CD4-positive, alpha-beta T cell treated with Interferon alpha-2 for 1 hour (primary cell): ENCODE measurements at places on chromosomes 7 and 10.

DNA sequence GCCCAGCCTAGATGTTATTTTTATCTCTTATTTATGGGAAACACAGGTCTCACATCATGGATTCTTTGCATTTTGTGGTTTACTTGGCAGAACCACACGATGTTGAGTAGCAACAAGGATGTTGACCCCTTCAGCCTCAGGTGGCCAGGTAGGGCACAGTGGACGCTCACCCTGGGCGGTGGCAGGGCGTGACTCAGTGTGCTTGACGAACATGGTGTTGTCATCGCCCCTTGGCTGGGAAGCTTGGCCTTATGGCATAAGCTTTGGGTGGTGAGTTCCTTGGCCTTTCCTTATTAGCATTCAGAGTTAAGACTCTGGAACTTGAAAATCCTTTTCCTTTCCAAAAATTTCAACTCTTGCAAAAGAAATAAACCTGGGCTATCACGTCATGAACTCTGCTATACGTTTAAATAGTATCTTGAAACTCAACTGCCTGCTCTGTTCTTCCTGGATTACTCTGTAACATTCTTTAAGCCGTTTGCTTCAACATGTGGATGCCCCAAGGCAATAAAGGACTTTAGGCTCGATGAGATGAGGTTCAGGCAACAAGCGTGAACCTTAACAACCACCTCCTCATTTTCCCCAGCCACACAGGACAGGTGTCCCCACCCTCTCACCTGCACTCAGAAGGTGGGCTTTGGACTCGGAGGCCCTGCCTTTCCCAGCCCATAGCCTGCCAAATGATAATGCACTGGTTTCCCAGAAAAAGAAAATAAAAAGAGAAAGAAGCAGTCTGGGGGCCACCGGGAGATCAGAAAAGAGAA lies 22.5 kb upstream of the ECHDC3 start:
- no peak for DNase-seq

DNA sequence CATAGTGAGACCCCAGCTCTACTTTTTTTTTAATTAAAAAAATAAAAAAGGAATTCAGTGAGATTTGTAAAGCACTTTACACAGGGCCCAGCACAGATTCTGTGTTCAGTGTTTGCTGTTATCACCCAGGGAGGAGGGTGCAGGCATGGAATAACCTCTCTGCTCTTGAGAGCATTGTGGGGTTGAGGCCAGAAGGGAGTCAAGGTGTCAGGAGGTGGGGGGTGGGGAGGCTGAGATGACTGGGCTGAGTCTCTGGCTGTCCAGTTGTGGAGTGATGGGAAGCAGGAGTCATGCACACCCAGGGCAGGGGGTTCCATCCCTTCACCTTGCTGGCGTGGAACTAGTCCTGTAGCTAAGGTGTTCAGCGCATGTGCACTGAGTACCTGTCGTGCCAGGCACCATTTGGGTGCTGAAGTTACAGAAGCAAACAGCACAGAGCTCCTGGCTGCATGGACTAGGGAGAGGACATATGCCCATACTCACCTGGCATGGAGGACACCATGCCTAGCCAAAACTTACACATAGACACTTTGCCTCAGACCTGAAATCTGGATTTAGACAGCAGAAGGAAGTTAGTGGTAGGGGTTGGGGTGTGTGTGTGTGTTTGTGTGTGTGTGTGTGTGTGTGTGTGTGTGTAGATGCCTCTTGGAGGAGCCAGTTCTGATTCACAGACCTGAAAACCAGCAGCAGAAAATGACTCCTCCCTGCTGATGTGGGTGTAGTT lies 69.2 kb upstream of the LRRC4 start:
- no peak for DNase-seq

DNA sequence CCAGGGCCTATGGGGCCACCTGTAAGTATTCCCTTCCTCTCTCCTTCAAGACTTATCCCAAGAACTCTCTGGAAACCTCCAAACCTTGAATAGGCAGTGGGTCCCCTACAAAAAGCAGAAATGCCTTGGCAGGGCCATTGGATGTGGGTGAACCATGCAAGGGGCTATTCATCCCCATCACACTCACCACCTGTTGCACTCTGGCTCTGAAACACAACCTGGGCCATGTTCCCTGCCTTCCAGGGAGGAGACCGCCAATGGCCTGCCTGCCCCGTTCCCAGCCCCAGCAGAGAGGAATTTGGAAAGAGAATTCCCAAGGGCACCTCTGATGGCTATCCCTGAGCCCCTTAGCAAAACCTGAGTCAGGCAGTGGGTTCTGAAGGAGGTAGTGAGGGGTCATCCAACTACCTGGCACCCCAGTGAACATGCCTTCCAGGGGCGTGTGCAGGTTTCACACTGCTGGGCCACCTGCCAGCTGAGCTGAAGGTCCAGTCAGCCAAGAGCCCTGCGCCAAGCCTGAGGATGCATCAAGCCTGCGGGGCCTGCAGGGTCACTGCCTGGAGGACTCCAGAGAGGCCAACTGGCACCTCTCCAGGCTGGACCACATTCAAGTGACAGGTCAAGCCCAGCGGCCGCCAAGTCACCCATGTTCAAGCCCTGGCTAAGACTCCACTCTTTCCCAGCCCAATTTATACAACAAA lies 101.3 kb downstream of the COL13A1 start:
- DNase-seq = no peak

DNA sequence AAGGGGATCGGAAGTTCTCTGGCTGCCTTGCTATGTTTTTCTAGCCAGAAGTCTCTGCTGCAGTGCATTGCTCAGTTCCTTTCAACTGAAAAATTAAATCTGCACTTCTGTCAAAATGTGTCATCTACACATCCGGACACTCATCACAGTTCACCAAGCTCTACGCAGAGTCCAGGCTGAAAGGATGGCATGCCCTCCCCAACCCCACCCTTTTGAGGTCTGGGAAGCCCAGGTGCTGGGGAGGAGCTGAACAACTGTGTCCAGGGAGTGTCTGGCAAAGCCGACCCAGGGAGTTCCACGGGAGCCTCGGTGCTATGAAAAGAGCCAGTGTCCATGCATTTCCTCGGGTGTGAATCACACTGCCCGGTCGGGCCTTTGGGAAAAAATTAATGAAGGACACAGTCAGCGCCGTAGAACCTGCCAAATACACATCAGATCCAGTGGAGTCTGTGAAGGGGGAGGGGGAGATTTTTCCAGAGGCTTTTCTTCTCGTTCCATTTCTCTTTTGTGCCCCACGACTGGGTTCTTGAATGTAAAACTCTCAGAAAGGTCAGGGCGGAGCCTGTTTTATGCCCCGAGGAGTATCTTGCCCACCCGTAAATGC lies 757 bp upstream of the PALS2 start:
- DNase-seq = no peak

DNA sequence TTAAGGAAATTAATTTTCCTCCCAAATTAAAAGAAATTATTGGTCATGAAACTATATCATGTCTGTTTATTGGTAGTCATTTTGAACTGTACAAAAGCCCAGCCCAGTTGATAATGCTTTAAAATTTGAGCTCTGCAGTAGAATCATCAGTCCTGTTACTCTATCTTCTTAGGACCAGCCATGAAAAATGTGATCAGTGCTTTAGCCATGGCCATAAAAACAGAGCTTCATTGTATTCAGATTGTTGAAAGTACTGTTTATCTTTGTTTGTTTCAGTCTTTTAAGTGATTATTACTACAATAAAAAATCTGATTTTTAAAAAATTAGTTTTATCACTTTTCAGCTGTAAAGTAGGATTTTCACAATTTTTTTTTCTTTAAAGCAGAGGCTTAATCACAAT lies 13.7 kb upstream of the TFAM start:
- no peak for DNase-seq

DNA sequence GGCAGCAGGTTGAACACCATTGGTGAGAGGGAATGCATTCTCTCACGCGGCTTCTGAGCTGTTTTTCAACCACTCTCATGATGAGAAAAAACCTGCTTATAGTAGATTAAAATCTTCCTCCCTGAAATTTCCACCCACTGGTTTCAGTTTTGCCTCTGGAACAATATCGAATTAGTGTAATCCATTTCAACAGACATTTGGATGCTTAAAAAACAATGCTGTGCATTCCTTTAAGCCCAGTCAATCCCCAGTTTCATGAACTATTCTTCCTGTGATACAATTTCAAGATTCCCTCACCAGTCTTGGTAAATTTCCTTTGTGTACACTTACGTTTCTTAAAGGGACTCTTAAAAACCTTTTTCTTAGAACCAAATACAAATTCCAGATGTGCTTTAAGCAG lies 89.6 kb downstream of the ITIH5 start:
- DNase-seq = no peak

DNA sequence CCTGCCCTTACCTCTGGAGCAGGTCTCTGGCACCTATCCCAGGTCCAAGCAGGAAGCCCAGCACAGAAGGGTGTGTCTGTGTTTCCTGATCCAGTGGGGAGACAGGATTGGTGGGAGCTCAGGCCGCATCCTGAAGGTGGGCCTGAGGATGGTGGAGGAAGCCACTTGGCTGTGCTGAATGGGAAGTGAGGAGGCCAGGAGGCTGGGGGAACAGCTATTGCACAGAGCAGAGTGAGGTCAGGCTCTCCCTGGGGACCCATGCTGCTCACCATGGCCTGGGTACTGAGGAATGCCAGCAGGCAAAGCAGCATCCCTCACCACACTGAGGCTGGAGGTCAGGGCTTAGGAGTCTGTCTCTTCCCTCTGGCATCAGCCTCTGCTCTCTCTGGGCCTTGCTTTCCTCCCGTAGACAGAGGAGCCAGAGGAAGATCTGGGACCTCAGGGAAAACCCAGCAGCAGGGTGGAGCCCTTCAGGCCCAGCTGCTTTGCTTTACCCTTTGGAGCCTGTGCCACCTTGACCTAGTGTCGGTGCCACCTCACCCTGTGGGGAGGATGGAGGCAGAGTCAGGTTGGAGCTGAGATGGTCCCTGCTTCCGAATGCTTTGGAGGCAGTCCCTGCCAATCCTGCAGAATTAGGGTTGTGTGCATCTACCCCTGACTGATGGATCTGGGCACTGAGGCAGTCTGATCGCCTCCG lies 39.0 kb downstream of the CDH23 start:
- no peak for DNase-seq

GRCh38 chr7:130733931-130734814 lies at the start of gene KLF14:
Gene KLF14 (minus strand): TSS chr7:130734207. CDS start chr7:130734033, 174 bp downstream.
- peak; percentile 23 for DNase-seq

DNA sequence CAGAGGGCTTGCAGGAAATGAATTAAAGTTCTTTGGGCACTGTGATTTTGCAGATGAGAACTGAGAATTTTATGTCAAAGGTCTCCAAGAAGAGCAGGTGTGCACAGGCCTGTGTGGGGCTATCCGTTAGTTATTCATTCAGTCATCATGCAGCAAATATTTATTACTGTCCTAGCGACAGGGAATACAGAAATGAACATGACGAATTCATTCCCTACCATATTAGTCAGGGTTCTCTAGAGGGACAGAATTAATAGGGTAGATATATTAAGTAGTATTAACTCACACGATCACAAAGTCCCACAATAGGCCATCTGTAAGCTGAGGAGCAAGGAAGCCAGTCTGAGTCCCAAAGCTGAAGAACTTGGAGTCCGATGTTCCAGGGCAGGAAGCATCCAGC lies 2.9 kb upstream of the MMP21 start:
- no peak for DNase-seq

GRCh38 chr7:132328760-132329159 lies 247.5 kb downstream of the PLXNA4 start:
- no peak for DNase-seq
